GM13976 (cell line): ENCODE measurements at places on chromosomes 13 and 19.
A peak's percentile ranks its signal among the peaks of the same experiment; 100 is the strongest.

DNA sequence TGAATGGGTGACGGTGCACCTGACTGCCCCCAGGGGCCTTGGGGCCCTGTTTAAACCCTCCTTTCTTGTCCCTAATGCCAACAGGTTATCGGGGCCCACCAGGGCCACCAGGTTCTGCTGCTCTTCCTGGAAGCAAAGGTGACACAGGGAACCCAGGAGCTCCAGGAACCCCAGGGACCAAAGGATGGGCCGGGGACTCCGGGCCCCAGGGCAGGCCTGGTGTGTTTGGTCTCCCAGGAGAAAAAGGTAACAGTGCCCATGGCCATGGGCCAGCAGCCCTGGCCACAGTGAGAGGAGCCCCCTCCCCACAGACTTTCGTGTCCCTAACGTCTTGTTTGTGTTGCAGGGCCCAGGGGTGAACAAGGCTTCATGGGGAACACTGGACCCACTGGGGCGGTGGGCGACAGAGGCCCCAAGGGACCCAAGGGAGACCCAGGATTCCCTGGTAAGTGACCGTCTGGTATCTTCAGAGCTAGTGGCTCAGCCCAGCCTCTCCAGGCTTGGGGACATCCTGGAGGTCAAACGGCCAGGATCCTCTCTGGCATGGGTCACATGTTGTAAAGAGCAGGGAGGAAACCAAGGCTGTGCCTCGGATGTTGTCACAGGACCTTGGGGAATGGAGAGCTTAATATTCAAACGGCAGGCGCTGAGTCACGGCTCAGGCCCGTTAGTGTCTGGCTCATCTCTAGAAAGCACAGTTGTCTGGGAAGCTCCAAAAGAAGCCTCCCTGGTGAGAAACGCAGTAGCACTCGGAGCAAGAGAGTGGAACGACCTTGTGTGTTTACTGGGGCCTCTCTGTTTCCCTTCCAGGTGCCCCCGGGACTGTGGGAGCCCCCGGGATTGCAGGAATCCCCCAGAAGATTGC lies 58.3 kb downstream of the RAB20 start:
- no peak for DNase-seq

- no peak for DNase-seq
Measured at GRCh38 chr19:30073152-30074000, 131.3 kb downstream of the URI1 start.

GRCh38 chr13:42925626-42926025 lies 66.4 kb downstream of the EPSTI1 start:
- DNase-seq: no peak

DNA sequence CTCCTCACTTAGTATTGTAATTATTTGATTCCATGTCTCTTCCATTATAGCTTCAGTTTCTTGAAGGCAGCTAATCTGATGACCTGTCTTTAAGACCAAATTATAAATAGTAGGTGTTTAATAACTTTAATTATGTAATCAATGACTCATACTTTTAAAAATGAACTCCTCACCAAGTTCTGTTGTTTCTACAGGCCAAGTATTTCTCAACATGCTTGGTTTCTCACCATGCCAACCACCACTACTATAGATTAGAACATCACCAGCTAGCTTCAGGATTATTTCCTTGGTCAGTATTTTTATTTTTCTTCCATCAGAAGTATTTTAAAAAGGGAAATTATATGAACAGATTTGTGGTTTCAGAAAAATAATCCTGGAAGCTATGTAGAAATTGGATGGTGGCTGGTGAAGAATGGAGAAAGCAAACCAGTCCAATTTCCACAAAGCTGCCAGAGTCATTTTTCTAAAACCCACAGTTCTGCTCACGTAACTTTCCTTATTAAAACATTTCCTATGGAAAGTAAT lies 237.7 kb upstream of the DACH1 start:
- no peak for DNase-seq

DNA sequence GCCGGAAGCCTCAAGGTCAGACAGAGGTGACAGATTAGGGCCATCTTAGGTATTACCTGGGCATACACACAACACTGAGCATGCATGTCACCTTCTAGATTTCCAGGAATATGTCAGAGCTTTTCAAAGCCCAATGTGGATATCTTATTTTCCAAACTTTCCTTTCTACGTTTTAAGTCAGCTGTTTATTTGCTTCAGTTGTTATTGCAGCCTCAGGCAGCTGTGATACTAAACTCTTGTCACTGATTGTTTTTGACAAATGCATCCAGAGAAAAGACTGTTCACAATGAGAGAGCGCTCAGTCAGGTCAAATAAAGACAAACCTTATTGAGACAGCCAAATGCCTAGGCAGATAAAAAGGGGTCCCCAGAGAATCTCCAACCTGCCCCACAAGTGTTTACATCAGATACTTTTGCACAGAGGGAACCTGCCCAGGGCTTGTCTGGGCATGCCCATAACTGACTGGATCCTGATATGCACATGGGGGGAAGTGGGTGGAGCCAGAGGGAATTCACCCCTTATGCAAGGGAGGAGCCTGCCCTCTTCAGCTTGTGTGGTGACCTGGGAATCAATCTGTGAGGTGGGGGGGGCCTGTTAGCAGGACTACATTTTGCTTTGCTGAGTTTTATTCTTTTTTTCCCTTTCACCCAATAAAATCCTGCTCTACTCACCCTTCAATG lies 28.5 kb downstream of the MED4 start:
- no peak for DNase-seq

DNA sequence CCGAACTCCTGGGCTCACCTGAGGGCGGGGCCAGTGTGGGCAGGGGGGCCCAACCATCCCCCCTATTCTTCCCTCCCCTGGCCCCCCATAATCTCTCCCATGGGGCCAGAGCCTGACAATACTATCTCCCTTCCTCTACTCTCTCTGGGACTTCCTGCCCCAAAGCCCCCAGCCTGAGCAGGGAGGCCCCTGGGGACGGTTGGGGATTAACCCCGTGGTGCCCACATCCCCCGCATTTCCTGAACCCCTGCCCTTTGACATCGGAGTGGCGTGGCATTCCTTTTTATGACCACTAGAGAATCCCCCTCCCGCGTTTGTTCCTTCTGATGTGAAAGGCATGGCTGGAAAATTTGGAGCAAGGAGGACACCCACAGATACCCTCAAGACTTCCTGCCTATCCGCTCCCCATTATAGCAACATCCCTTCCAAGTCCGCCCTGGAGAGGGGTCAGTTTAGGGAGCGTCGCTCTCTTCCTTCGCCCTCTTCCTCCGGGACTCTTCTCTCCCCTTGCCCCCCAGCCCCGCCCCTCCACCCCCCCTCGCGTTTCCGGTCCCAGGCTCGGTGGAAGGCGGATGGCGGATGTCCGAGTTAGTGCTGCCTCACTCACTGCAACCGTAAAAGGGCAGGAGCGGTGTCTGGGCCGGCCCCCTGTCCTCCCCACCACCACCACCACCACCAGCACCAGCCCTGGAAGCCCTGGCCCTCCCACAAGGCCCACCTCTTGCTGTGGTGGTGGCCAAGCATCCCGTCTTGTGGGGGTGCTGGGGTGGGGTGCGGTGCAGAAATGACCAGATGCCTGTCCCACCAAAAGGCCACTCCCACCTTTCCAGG lies 1.8 kb downstream of the VASP start:
- peak; percentile 90 for DNase-seq

DNA sequence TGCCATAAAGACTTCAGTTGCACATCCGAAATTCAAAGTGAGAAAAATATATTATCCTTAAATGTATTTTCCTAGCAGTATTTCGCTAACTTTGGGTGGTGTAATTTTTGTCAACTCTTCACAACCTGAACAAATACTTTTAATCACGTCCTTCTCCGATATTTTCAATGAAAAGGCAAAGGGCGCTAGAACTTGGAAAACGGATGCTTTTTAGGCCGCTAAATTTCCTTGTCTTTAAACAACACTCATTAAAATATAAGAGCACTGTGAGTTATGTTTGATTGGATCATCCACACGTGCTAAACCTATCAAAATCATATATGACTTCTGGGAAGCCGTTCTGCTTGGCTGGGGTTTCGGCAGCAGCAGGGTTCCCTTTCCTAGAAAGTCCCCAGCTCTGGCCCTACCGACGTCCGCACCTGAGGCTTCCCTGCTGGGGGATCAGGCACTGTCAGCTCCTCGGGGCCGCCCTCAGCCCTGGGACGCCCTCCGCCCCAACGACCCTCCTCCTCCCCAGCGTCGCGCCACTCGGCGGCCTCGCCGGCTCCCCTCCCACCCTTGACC lies 462 bp upstream of the MPHOSPH8 start:
- no peak for DNase-seq

- no peak for DNase-seq
Measured at GRCh38 chr13:73340069-73340468, 281.3 kb downstream of the KLF5 start.

DNA sequence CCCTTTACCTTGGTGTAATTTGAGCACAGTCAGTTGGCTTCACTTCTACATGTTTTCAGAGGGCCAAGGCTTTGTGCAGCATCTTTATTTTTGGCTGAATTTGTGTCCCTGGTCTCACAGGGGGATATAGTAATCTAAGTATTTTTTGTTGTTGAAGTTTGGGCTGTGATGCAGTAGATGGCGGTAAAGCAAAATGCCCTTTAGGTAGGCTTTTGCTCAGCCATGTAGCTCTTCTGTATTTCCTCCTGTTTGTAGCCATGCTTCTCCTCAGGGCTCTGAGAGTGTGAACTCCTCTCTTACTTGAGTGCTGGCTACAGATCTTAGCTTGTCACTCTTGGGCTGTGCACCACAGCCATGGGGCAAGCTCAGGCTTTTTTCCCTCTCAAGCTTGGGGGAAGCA lies 328.6 kb downstream of the SLITRK5 start:
- no peak for DNase-seq

GRCh38 chr19:42228641-42229040 lies 8.5 kb downstream of the ZNF526 start:
- DNase-seq: no peak

DNA sequence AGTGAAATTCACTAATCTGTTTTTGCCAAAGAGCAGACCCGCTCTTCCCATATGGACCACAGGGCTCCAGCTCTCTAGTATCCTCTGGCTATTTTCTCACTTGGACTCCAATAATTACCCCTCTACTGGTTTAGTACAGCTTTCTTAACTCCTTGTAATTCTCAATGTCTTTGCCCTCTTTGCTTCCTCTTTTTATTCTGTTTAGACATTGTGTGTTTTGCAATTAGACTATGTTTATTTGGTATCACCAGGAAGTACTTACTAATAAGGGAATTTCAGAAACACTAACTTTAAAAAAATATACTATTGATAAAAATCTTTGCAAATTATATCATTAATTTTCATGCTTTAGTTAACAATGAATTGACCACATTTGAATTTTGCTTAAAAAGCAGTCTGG lies 111.6 kb upstream of the OBI1 start:
- no peak for DNase-seq

DNA sequence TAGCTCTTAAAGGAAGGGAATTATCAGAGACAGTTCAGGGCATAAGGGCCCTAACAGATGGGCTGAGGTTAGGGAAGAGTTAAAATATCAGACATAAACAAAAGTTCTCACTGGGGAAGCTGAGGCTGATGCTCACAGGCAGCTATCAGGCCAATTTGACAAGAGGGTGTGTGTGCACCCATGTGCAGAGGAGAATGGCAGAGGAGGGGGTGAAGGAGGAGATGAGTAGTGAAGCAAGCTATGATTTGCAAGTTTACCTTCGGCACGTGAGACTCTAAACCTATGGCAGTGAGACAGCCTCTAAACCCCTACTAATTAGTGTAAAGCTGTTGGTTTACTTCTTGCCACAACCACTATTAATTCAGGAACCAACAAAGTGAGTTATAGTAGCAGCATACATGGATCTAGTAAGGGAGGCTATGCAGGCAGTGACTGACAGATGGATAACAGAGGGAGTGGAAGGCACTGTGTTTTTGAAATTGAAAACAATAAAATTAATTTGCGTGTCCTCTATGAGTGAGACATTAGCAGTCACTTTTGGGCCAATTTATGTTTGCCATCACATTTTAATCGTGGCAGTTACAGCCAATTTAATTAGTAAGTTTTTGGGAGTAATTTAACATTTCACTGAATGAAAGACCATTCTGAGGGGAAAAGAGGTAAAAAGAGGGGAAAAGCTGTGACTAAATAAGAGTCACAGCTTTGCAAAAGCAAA lies 99.6 kb upstream of the HTR2A start:
- DNase-seq: no peak

DNA sequence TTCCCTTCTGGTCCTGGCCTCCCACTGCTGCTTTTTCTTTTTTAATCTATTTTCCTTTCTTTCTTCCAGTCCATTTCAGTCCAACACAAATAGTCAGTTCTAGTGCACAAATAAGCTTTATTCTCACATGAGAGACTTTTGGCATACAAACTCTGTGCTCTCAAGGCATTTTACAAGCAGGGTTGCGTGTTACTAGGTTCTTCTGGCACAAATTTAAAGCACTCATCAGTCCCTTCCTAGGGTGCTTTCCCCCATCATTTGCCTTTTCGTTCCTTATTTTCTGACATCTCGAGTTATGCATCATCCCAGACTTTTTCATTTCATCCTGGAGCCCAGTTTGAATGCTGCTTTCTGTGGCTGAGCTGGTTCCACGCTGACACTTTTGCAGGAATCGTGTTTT lies 29.8 kb upstream of the IL17D start:
- no peak for DNase-seq

DNA sequence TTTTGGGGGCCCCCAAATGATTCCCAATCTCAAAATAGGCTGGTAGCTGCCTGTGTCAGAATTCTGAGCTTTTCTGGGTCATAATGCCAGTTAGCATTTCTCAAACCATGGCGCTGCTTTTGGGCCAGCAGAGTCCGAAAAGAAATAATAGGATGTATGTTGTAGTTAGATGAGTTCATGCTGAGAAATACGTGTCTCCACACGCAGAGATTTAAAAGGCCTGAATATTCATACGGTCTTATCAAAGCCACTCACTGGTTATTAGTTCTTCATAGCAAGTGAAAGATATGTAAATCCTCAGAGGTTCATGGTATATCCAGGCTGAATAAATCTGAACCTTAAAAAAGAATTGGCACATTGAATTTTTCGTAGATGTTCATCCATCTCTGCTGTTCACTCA lies 124.5 kb downstream of the SHISA2 start:
- DNase-seq: no peak

DNA sequence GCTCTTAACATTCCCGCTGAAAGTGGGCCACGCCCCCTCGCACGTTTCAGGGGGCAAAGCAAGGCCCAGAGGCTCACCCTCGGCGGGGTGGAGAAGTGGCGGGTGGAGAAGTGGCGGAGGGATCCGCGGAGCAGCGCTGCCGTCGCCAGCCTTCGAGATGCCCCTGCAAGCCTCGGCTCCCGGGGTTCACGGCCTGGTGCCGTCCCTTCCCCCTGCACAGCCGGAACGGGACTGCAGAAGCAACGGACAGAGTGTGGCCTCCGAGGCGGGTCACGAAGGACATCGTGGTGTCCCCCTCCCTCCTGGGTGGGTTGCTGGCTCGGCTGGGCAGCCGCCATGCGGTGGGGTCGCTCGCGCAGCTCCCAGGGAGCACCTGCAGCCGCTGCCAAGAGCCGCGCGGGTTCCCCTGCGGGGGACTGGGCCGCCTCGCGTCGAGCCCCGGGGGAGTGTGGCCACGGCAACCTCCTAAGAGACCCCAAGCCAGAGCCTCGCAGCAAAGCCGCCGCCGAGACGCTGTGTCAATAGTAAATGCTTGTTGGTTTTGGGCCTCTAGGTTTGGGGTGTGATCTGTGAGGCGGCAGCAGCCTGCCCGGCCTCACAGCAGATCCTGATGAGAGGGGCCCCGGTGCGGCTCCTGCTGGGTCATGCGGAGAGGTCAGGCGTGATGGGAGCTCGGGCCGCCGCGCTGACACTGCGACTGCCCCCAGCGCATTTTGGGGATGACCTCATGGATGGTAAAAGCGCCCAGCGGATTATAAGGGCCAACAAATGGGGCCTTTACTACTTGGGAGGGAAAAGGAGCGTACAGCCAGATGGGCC lies 5.5 kb downstream of the TPGS1 start:
- DNase-seq: no peak

GRCh38 chr19:17473041-17473440 lies 2.7 kb downstream of the SLC27A1 start:
- DNase-seq: no peak
